ENCODE measurements at places on chromosomes 3 and 15.

DNA sequence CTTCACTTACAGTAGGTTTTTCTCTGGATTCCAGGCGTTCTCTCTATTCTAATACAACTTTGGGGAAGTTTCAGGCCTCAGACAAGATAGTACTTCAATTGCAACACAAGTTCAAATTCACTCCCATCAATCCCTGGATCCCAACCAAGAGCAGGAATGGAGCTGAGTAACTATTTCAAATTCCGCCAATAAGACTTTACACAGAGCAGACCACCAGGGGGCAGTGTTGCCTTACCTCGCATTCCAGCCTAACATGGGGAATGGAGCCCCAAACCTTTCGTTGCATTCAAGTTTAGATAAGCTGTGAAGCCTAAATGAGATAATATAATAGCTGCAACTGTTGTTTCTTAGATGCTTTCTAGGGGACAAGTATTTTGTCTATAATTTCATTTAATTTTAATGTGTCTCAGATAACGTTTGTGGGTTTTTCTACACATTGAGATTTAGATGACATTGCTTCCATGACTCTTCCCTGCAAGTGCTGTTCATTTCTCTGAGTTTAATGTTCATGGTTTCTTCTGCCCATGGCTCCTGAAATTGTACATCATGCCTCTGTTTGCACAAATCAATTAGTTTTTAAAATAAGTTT, 186.7 kb downstream of the NSUN3 start:
- DNase-seq, result peak; percentile 17

DNA sequence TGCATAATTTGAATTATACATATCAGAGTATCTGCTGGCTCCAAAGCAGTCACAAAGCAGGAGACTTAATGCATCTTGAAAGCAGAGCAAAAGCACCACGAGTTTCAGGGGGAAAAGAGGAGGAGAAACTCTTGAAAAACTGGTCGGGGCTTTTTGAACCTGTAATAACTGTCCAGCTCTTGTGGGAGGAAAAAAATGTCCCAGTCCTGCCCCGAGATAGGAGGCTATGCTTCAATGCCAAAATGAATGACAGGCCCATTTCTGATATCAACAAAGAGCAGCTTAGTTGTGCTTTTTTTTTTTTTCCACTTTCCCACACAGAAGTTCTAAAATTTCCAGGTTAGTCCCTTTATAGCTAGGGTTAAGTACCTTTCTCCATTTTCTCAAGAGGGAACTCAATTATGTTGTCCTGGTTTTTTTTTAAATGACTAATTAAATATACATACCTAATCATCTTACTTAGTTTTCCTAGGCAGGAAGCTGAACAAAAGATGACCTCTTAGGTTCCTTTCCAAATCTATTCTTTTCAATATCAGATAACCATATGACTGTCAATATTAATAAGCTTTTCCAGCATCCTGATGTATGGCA, 120.2 kb downstream of the TFDP2 start:
- DNase-seq, result no peak

DNA sequence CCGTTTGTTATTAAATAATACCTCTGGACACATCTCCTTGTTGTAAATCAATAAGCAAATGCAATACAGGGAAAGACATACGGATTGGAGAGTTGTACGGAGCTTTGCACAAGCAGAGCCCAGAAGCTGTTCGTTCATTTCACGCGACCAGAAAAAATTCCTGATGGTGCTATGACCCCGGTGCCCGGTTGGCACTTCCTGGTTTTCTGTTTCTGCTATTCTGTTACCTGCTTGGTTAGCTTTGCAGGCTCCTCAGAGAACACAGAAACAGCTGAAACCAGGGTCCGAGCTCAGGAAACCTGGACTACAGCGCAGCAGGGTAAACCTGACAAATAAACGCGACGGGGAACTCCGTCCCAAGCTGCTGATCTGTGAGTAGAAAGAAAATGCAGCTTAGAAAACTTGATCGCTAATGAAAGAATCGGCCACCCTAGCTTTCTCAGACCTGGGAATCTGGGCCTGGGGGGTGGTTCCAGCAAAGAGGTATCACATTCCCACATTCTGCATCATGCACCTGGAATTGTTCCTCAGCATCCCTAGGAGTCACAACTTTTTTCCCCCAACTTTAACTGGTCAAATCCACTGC, 845 bp downstream of the CNTN3 start:
- DNase-seq, result no peak

- DNase-seq, result no peak
Observed at GRCh38 chr3:49352281-49352680, 5.9 kb downstream of the GPX1 start.

GRCh38 chr3:57135964-57136719, 29.0 kb downstream of the IL17RD start:
- no peak for DNase-seq

DNA sequence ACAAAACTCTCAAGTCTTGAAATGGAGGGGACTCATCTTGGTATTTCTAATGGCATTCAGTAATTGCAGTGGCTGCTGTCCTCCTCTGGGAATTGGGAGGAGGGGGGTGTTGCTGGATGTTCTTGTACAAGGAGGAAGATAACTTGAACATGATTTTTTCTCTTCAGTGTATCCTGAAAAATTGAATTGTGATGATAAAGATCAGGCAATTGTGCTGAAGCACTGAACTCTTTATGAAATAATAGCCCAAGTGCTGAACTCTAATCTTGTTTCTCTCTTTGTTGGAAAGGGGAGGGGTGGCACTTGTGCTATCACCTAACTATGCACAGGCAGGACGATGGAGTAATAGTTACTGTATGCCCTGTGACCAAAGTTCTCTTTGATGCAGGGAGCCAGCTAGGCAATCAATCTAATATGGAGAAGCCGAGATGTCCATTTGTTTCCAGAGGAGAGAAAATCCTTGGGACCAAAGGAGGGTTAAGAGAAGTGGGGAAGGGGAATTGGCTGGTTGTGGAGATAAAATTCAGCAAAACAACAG, 68.1 kb upstream of the ATP2C1 start:
- no peak for DNase-seq

- no peak for DNase-seq
Observed at GRCh38 chr3:59245859-59246501, 196.2 kb upstream of the CFAP20DC start.

GRCh38 chr15:57789225-57789624, 82.7 kb downstream of the POLR2M start:
- DNase-seq, result no peak

GRCh38 chr3:127566833-127567232, 23.7 kb downstream of the TPRA1 start:
- no peak for DNase-seq

- no peak for DNase-seq
Observed at GRCh38 chr15:89364341-89364740, 29.7 kb upstream of the POLG start.

DNA sequence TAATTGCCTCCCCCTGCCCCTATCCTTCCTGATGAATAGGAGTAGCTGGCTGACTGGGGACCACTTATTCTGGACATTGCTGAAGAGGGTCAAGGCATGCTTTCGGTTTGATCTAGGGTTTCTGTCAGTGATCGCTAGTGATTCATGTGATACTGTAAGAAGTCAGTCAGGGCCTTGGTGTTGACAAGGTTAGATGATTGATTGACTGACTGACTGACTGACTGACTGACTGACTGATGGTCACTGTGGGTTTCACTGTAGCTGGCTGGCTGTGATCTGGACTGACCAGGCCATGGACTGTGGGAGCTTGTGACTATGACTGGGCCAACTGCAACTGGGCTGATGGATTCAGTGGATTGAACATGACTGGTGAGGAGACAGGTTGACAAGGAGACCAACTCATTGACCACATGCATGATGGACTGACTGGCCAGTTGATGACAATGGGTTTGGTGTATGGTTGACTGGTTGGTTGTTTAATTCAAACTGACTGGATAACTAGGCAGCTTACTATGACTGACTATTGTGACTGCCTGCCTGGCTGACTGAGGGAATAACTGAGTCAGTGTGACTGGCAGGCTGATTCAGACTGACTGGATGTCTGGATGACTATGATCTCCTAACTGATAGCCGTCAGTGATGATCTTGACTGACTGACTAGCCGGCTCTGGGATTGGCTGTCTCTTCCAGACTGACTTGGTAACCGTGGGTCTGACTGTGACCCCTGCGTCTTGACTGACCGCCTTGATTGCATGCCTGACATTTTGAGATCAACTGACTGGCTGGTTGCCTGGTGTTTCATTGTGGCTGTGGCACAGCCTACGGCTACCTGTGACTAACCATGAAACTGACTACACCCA, 509.9 kb downstream of the SHQ1 start:
- peak; percentile 52 for DNase-seq

- no peak for DNase-seq
Observed at GRCh38 chr3:175601521-175601920, 742.4 kb downstream of the NAALADL2 start.

DNA sequence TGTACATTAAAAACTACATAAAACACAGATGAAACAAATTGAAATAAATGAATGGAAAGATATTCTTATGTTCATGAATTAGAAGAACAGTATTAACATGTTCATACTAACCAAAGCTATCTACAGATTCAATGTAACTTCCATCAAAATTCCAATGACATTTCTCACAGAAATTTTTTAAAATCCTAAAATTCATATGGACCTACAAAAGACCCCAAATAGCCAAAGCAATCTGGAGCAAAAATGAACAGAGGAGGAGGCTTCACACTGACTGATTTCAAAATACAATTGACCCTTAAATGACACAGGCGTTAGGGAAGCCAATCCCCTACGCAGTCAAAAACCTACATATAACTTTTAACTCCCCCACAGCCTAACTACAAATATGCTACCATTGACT, 39.4 kb downstream of the KPNA1 start:
- no peak for DNase-seq

DNA sequence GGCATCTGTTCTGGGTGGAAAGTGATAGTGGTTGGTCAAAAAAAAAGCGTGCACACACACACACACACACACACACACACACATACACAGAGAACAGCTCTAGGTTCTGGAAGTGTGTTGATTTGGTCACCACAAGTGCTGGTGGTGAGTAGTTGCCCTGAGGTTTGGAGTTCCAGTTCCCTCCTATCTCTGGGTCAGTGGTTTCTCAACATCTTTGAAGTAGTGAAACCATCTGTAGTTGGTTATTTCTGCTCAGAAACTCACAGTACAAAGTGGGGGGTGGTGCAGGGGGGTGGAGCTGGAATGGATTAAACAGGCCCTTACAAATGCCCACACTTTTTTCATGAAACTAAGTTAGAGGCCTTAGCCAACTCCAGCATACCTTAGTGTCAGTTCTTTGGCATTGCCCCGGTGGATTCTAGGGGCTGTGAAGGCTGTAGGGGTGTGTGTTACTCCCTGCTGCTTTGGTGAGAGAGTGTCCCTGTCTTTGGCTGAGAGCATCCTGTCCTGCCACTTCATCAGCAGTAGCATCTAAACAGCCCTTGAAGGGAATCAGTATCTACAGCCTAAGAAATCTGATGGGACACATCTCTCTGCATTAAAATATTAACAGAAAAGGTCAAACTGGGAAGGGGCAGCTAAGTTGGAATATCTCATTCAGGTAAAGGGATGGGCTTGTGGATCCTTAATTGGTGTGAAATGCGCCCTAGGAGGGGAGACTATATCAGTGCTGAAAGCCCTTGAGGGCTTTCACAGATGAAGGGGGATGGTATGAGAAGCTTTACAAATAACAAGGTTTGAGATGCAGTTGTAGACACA, 20.6 kb downstream of the SMAD3 start:
- DNase-seq, result no peak

DNA sequence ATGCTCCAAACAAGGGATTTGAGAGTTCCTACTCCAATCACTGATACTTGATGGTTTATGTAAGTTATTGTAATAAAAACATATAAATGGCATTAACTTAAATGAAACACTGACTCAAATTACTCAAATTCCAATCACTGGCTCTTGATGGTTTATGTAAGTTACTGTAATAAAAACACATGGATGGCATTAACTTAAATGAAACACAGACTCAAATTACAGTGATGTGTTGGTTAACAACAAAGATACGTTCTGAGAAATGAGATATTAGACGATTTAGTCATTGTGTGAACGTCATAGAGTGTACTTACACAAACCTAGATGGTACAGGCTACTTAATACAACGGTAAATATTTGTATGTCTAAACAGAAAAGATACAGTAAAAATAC, 6.6 kb downstream of the MOBP start:
- DNase-seq, result no peak

DNA sequence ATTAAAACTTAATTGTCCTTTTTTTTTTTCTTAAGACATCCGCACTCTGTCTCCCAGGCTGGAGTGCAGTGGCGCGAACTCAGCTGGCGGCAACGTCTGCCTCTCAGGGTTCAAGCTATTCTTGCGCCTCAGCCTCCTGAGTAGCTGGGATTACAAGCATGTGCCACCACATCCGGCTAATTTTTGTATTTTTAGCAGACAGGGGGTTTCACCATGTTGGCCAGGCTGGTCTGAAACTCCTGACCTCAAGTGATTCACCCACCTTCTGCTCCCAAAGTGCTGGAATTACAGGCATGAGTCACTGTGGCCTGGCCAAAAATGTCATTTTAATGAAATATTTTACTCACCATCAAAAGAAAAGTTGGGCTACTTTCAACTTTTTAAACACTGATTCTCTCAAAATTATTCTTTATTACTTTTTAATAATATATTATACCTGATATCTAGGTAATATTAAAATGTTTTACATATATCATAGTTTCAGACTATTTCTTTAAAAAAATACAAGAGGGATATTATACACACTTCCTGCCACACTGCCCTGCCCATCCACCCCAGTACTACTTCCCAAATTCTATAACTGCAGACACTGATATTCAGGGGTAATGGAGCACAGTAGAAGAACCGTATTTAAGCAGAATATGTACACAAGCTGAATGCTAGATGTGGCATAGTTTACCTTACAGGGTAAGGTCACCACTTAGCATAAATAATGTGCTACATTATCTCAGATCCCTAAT, 723.9 kb upstream of the ZNF385D start:
- DNase-seq, result no peak

Measured in stimulated activated CD4-positive, alpha-beta T cell treated with anti-CD3 and anti-CD28 coated beads, Interleukin-12 subunit alpha, Interleukin-12 subunit beta, amount 100 ng/mL, for 24 hours (primary cell).